ENCODE measurements at places on chromosomes 2 and 18.

DNA sequence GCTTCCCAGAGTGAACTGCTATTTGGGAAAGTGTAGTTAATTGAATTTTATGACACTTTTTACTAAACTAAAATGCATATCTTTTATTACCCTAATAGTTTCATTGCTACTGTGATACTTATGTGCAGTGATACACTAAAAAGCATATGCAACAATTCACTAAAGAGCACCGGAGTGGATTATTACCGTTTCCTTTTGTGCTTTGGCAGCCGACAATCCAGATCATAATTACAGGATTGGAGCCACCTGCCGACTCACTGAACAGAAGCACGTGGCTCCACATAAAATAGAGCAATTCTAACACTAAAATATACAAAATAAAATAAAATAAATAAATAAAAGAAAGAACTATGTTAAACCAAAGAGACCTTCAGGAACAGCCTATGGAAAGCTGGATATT, 583.4 kb downstream of the NRXN1 start:
- DNase-seq: no peak

GRCh38 chr2:99953750-99954149, 188.6 kb downstream of the AFF3 start:
- no peak for DNase-seq

DNA sequence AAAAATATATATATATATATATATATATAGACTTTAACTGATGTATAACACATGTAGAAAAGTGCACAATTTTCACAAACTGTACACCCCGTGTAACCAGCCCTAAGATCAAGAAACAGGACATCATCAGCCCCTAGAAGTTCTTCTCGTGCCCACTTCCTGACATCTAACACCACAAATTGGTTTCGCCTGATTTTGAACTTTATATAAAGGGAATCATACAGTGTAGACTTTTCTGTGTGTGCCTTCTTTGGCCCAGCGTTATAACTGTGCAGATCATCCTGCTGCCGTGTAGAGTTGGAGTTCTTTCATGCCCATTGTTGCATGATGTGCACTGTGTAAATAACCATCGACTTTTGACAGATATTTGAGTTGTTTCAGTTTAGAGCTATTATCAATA, 41.0 kb downstream of the SMAD7 start:
- no peak for DNase-seq

DNA sequence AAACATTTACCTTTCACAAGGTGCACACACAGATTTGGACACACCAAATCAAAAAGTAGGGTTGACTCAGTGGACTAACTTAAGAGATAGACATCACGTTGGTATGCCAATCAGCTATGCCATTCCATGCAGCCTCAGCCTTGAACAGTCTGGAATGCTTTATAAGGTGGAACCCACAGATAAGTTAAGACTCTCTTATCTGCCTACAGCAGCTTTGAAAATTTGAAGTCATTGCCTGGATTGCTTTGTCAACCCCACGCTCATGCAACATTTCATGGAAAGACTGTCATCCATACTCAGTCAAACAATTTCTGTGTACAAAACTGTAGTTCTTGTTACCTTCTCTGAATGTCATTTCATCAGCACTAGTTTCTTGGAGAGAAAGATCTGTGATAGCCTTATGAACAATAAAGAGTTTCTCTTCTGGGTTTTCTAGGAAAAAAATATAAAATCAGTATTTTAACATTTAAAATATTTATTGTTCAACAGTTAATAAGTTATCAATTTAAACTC, 1.2 kb downstream of the ERMN start:
- DNase-seq: no peak

- DNase-seq: no peak
Measured at GRCh38 chr2:55807900-55808299, 114.3 kb upstream of the PNPT1 start.

DNA sequence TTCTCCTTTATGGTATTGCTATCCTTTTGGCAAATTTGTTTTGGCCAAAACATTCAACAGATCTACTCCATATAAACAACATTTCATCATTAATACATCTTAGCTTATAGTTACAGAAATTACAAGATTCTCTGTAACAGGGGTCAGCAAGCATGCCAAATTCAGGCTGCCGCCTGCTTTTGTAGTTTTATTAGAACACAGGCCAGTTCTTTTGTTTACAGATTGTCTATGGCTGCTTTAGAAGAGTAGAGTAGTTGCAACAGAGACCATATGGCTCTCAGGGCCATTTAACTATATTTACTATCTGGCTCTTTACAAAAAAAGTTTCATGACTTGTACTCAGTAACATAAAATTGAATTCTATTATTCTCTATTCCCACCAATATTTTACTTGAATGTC, 53.9 kb downstream of the LNPK start:
- DNase-seq: no peak

DNA sequence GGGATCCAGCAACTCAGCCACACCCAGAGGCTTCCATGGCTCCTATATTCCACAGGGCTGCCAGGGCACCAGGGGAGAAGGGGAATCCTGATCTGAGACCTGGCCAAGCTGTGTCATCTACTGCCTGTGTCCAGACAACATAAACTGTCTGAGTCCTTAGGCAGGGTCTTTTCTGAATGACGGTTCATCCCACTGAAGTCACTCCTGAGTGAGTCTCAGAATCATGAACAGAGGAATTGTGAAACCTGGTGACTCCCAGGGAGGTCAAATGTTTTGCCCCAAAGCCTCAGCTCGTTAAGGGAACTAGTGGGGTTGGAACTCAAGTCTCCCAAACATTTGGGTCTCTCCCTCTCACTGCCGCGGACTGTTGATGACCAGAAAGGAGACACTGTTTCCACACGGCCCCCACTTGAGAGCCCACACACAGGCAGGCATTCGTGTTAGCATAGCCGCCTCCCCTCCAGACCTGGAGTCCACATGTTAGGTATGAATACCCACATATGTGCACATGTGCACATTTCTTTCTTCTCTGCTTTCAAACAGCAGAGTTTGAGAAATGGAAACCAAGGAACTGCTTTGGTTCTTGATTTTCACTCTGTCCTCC, 125.0 kb upstream of the MSH6 start:
- DNase-seq: no peak

GRCh38 chr2:48345176-48345575, 184.8 kb upstream of the STON1 start:
- DNase-seq: no peak

- DNase-seq: no peak
Measured at GRCh38 chr2:210363876-210364275, 48.9 kb upstream of the MYL1 start.

DNA sequence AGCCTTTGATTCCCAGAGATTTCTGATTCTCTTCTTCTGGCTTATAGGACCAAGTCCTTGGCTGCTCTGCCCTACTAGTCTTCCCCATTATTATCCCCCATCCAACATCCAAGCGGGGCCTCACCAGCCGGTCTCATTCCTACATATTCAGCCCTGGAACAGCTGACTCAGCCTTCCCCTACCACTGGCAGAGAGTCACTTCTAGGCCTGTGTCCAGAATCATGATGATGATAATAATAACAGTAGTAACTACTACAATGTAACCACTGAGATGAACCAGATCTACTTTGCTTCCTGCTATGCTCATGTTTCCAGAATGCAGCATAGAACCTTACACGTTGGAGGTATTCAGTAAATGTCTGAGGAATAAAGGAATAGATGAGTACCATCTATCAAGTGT, 295.2 kb downstream of the SRBD1 start:
- no peak for DNase-seq

DNA sequence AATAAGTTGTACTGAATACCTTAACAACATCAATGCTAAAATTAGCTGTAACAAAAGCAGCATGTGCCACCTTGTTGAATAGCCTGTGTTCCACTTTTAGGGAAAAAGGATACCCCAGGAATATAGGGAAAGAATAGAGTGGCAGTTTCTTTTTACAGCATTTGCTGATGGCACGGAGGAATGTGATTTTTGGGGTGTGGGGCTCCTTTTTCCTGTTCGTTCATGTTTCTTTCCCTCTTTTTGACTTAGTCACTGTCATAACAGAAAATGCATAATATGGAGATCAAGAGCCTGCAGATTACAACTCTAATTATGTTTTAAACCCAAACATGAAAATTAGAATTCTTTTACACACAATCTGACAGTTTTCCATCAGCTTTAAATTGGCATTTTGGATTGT, 60.4 kb downstream of the MAP3K20 start:
- no peak for DNase-seq

DNA sequence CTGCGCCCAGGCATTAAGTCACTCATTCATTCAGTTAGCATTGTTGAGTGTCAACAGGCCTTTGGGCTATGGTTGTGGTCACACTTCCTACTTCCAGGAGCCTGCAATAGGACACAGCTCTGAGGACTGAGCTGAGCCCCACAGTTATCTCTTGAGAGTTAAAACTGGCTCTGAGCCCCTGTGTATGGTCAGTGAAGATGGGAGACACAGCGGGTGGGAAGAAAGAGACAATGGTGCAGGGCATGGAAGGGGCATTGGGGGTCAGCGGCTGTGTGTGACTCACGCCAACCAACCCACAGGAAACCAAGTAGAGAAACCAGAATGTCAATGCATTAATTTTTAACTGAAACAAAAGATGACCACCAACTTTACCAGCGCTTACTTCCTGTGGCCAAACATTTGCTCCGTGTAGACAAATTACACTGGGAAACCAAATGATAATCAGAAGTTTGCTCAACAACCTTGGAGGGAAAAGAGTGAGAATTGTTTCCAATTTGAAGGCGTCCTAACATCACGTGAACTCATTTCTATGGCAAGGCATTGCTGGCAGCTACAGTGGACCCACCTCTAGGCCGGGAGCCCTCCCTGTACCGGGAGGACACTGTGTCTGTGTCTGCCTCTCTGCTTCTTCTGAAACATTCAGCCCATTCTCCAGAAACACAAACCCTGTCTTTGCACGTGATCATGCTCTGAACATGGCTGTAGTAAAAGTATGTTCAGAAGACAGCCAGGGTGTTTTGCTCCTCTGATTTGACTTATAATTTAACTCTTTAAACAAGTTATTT, 212.0 kb upstream of the ID2 start:
- no peak for DNase-seq

GRCh38 chr2:217370391-217370790, 510.5 kb upstream of the TNP1 start:
- DNase-seq: no peak

DNA sequence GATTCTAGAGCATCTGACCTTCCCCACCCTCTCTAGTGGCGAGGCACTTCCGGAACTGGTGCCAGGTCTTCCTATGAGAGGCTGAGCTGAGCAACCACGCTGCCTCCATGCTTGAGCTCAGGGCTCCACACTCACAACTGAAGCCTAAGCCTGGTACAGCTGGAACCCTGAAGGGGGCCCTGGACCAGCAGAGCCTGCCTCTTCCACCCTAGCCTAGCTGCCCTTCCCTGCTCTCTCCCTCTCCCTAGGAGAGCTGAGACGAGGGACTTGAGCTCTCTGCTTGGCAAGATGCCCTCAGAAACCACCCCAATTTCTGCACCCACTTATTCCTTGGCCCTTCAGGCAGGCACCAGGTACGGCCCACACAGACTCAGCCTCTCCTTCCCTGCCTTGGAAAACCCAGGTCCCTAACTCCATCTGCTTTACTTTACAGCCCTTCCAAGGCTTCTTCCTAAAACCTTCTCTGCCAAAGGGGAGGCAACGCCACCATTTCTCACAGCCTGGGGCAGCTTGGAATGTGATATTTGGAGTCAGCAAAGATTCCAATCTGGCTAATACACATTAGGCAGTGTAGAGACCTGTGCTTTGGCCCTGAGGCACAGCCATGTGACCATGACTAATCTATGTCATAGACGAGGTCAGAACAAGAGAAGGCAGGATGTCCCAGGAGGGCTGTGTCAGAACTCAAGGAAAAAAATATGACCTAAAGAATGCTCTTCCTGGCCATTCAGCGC, 18.8 kb downstream of the COX7A2L start:
- DNase-seq: no peak

DNA sequence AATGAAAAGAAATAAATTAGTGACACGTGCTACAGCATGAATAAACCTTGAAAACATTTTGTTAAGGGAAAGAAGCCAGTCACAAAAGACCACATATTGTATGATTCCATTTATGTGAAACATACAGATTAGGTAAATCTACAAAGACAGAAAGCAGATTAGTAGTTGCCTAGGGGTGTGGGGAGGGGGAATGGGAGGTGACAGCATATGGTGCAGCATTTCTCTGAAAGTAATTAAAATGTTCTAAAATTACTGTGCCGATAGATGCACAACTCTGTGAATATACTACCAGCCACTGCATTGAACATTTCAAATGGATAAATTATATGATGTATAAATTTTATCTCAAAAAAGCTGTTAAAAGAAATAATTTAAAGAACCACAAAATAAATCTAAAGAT, 161.0 kb downstream of the TRIB2 start:
- DNase-seq: no peak

GRCh38 chr2:217102956-217103355, 243.1 kb upstream of the TNP1 start:
- DNase-seq: no peak
